Fibroblast of pulmonary artery (primary cell): ENCODE measurements at places on chromosomes 12 and 14.

DNA sequence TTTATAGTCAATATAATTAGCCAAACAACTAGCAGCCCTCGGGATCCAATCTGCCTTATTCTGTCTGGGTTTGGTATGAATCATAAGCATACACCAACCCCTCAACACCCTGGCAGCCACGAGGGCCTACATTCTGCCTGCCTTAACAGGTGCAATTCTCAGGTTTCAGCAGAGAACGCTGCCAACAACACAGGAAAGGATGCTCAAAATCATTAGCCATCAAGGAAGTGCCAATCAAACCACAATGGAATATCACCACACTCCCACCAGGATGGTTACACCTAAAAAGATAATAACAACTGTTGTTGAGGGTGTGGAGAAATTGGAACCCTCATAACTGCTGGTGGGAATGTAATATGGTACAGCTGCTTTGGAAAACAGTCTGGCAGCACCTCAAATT is 122.8 kb downstream of the TTC7B start:
- DNase-seq, result no peak

DNA sequence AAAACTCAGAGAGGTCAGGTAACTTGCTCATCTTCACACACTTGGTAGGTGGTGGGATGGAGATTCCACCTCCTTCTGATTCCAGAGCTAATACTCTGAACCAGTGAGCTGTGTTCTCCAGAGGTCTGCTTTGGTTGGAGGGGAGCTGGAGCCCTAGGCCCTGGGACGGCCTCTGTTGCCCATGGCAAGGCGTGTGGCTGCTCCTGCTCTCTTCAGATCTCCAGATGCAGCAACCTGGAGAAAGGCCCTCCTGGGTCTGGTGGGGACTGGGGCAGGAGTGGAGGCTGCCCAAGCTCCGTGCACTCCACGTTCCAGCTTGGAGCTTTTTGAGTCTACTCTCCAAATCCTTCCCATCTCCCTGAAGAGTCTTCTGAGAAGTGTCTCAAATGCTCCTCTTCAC is 10.7 kb downstream of the CCND2 start:
- DNase-seq, result no peak

- DNase-seq, result no peak
These were observed 13.3 kb downstream of the C12orf75 start for GRCh38 chr12:105343836-105344235.

DNA sequence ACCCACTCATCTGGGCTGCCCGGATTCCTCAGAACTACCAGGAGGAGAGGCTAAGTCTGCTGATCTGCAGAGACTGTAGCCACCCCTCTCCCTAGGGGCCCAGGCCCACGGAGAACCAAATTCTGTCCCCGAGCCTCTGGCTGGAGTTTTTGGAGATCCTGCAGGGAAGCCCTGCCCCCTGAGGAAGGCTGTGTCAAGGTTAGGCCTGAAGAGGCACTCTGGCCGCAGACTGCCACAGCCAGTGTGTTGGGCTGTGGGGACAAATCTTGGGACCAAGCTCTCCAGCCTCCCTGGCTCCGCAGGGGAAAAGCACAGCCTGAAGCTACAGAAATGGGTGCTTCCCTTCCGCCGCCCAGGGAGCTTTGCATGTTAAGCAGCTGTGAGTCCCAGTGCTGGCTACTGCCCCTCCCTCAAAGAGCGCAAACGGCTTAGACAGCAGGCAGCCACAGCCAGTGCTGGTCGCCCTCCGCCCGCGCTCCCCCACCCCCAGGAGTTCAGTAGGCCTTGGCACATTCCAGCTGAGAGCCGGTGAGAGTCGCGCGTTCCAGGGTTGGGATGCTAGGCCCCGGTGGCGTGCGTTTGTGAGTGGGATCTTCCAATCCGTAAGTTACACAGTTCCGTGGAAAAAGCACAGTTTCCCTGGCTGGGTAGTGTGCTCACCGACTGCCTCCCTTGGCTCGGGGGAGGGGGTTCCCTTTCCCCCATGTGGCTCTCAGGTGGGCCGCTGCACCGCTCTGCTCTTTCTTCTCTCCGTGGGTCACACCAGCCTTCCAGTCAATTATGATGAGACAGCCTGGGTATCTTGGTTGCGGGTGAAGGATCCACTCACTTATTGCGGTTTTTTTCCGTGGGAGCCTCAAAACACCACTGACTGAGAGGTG is 13.2 kb downstream of the CLEC4E start:
- no peak for DNase-seq

GRCh38 chr14:72796935-72797334 is 97.0 kb downstream of the DPF3 start:
- no peak for DNase-seq
